Epithelial cell of umbilical artery (primary cell): ENCODE measurements at places on chromosomes 6 and 20. TPM values are rescaled to one million over a fixed set of nuclear protein-coding genes. Genes with fewer than 3 reads are reported as not detected.

Gene PERP
- 9.1 and 11.4 TPM in 2 replicates for total RNA-seq

Gene PCSK2
- total RNA-seq, result not detected in 2 replicates

Gene GTPBP2
- total RNA-seq, result 28.6 and 47.4 TPM in 2 replicates

Gene ECT2L
- total RNA-seq, result 0.32 TPM in 1 of 2 replicates, not detected in the other

Gene SNPH
- total RNA-seq, result 4.9 and 6.8 TPM in 2 replicates

Gene MCCD1
- total RNA-seq, result not detected in 2 replicates

Gene NKAIN2
- under 0.01 TPM in 1 of 2 replicates, not detected in the other for total RNA-seq

Gene SDC4
- total RNA-seq, result 23.4 and 38.3 TPM in 2 replicates

Gene FAM83B
- total RNA-seq, result not detected in 2 replicates

Gene HSPA1L
- total RNA-seq, result 0.76 and 0.97 TPM in 2 replicates

Gene VSTM2L
- not detected in 2 replicates for total RNA-seq

Gene MATN4
- not detected in 2 replicates for total RNA-seq

Gene PBOV1
- not detected in 2 replicates for total RNA-seq

Gene ZNF334
- under 0.01 and 1.7 TPM in 2 replicates for total RNA-seq

Gene IGF2R
- 39.0 and 41.5 TPM in 2 replicates for total RNA-seq

Gene DEFB132
- total RNA-seq, result not detected in 2 replicates

Gene MUC22
- not detected in 2 replicates for total RNA-seq

Gene IMPG1
- total RNA-seq, result under 0.01 TPM in 1 of 2 replicates, not detected in the other

Gene IL22RA2
- total RNA-seq, result not detected in 2 replicates
